Posterior vena cava (tissue), 2 donors: ENCODE measurements at places on chromosomes 7 and 10.

GRCh38 chr10:30041196-30042105 is 17.9 kb downstream of the JCAD start:
- no peak for DNase-seq

DNA sequence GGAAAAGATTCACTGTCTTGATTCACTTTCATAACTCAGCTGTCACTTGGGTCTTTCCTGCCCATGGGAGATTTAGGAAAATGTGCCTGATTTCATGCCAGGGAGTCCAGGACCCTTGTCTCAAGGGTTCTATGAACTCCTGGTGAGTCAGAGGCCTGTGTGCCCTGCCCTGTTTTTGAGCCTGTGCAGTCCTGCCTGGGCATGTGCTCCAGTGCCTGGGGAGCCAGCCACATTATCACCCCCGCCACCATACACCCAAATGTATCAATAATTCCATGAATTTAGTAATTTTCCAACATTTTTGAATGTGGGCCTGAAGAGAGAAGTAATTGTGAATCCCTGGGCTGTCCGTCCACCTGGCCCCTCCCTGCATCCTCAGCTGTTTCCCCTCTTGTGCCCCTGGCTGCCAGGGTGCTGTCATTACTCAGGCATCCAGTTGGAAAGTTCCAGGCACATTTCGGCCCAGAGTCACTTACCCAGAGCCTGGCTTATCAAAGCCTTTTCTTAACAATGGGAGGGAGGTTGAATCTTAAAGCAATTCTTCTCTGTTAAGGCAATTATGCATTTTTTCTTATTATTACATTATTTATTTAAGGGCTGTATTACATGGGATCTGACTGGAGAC is 287.8 kb upstream of the CDC14C start:
- DNase-seq, result no peak

- no peak for DNase-seq
Observed at GRCh38 chr10:33937036-33937730, 602.7 kb upstream of the NRP1 start.

GRCh38 chr10:93236393-93237040 is 162.8 kb downstream of the CYP26A1 start:
- DNase-seq, result no peak

DNA sequence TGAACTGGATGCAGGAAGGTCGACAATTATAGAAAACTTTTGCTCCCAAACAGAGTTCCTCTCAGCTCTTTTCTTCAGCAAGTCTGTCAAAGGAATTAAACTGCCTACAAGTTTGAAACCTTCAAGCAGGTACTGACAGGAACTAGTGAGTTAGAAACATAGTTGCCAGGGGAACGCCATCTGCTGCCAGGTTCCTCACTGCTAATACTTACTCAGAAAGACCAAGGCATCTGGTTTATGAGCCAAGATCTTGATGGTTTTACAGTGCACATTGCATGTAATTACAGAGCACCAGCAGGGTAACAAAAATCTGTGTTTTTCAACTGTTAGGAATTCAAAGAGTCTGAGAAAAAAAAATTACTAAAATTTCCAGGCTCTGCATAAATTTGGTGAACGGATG is 300.0 kb upstream of the NRG3 start:
- no peak for DNase-seq

- no peak for DNase-seq
Observed at GRCh38 chr7:94109556-94109955, 105.4 kb upstream of the BET1 start.

- DNase-seq, result peak; percentile 72
Observed at GRCh38 chr10:22932626-22933370, 4.9 kb downstream of the ARMC3 start.

GRCh38 chr10:73281097-73281496 is 28.7 kb upstream of the MRPS16 start:
- DNase-seq, result no peak

GRCh38 chr10:29229258-29229705 is 59.6 kb upstream of the LYZL1 start:
- no peak for DNase-seq

GRCh38 chr10:44295644-44296241 is 89.2 kb downstream of the CXCL12 start:
- DNase-seq, result no peak

- no peak for DNase-seq
Observed at GRCh38 chr7:55140941-55141278, 122.1 kb downstream of the EGFR start.

- DNase-seq, result peak; percentile 64
Observed at GRCh38 chr10:133421336-133422222, 2.8 kb downstream of the SPRN start.

DNA sequence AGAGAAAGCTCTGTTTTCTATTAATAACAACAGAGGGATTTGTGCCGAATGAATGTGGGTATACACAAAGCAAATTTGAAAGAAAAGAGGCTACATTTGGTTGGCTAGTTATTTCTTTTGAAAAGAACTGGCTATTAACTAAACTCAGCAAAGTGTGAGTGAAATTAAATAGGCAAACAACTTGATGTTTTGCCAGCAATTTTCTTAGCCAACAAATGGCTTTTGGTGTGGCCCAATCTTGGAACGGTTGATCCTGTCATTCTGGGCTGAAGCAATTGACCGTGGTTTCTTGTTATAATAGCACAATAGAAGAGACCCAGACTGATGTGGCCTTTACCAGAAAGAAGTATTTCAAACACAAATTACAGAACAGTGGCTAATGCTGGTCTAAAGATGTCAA is 898.6 kb downstream of the KCNMA1 start:
- DNase-seq, result no peak

- no peak for DNase-seq
Observed at GRCh38 chr7:106122713-106123112, 10.6 kb upstream of the SYPL1 start.

GRCh38 chr10:121332829-121333765 is 265.1 kb downstream of the FGFR2 start:
- no peak for DNase-seq

DNA sequence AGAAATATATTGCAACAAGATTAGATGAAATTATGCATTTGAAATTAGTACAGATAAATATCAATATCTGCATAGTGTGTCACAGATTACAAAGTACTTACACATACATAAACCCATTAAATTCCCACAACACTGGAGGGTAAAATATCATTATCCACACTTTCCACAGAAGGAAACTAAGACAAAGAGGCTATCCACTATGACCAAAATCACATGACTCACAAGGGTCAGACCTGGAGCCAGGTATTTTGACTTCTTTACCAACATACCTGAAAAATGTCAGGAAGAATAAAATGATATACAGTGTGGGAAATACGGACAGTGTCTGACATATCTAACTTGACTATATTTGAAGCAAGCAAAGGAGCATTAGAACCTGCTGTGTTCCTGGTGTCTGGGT is 34.1 kb downstream of the HYCC1 start:
- DNase-seq, result no peak

DNA sequence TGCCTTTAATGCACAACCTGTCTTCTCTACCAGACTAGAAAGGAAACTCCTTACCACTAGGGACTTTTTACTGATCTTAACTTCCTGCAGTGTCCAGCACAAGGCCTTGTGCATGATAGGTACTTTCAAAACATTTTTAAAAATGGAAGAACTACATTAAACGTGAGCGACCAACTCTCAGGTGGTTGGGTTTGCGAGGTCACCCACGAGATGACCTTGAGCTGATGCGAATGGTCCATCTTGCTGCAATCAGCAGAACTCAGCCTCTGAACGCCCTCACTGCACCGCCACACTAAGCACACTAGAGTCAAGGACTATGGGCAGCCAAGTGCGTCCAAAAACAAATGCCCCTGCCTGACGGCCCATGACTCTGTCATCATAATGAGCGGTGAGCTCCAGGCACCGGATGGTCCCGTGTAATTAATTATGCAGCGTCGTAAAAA is 34.9 kb upstream of the PTF1A start:
- DNase-seq, result no peak

- no peak for DNase-seq
Observed at GRCh38 chr7:6284055-6284400, 11.6 kb upstream of the CYTH3 start.

DNA sequence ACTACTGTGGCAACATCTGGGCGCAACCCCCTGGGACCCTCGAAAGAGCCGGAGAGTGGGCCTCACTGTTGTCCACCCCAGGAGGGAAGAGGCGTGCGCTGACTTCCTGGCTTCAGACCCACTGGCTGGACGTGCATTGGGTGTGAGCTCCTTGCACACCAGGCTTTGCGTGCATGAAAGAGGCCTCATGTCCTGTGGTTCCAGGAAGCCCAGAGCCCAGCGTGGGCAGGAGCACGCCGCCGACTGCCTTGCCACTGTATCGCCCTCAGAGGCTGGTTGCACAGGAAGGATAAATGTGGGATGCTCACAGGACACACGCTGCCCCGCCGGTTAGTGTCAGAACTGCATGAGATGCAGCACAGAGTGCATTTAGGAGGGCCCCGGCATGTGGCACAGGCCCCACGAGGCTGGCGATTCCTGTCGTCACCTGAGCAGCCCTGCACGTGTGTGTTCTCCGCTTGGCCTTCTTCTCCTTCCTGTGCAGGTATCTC is 8.5 kb upstream of the JAKMIP3 start:
- DNase-seq, result peak; percentile 77

DNA sequence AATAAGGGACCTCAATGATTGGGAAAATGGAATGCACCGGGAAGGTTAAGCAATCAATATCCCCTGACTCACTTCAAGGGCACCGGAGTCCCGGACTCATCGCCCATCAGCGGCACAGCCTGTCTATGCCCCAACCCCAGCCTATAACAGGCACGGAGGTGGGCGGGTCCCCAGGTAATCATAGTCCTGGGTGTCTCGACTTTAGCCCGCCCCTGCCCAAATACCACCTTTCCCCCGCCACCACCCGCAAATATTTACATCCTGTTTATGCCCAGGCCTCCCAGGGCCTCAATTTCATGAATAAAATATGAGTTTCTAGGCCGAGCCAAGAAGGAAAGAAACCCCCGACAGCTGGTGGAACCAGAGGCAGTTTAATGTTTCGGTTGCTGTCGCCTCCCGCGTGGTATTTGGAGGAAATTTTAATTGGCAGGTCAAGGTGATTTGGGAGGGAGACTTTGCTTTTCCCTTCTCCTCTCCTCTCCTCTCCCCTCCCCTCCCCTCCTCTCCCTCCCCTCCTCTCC is 15.6 kb upstream of the RFC2 start:
- no peak for DNase-seq

DNA sequence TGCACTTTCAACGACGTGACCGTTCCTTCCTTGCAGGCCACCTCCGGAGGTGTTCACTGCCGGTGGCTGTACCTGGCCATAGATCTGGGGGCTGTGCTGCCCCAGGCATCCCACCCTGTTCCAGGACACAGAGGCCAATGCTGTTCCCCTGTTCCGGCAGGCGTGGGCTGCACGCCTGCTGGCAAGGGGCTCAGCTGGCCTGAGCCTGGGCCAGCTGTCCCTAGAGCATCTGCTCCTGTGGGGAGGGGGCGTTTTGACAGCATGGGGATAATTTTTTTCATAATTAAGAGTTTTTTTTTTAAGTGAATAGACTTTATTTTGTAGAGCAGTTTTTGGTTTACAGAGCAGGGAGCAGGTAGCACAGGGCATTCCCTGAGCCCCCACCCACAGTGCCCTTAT is 28.8 kb downstream of the PWWP2B start:
- no peak for DNase-seq

GRCh38 chr10:104096692-104097091 is 11.0 kb upstream of the COL17A1 start:
- no peak for DNase-seq

DNA sequence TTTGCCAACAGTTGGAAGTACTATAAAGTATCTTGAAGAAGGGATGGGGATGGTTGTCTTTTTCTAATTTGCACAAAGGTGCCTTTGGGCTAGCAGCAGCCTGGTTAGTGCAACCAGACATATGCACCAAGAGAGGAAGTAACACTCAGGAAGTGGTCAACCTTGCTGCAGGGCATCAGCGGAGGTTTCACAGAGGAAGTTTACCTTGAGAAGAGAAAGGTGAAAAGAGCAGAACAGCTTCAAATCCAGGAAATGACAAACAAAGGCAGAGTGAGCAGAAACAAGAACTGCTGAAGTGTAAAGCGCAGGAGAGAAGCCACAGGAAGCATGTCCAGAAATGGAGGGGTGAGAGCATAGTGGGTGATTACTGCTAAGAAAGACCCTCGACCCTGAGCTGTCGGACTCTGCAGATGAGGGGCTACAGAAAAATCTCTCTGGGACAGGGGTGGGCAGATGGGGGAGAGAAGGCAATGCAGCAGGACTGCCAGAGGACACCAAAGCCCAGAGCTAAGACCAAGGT is 66.9 kb downstream of the STK17A start:
- DNase-seq, result no peak

DNA sequence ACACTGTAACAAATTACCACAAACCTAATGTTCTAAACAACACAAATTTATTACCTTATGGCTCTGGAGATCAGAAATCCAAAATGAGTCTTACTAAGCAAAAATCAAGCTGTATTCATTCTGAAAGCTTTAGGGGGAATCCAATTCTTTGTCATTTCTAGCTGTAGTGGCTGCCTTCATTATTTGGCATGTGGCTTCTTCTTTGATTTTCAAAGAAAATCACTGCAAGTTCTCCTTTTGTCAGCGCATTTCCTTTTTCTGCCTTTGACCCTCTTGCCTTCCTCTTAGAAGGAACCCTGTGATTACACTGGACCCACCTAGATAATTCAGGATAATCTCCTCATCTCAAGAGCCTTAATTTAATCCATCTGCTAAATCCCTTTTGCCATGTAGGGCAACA is 36.9 kb downstream of the ZPBP start:
- no peak for DNase-seq

GRCh38 chr10:114930320-114930719 is 7.7 kb upstream of the TRUB1 start:
- DNase-seq, result no peak

GRCh38 chr7:81433692-81434331 is 336.0 kb downstream of the HGF start:
- DNase-seq, result no peak

- DNase-seq, result peak; percentile 87
Observed at GRCh38 chr7:131692131-131692960, 135.9 kb upstream of the PODXL start.

DNA sequence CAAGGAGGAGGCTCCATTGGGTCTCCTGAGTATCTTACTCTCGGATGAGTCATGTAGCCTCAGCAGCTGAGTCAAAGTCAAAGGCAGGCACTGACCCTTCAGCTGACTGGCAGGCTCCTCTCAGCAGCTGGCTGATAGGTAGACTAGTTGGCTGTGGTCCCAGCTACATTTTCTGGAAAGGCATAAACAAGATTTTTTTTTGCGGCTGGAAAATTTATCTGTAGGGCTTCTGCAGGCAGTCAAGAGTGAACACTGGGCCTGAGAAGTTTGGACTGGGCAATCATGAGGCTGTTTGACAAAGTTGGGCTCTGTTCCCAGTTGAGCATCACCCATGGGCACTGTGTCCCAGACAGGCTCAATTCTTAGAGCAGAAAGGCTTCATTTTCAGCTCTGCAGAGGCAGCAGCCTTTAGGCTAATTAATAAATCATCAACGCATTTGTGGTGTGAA is 796.2 kb downstream of the CCSER2 start:
- no peak for DNase-seq
